ENCODE measurements at places on chromosomes 7 and 10.

- DNase-seq, result peak; percentile 90
Observed at GRCh38 chr7:79876848-79877252, 257.8 kb upstream of the GNAI1 start.

GRCh38 chr7:102926783-102927140 lies 14.0 kb downstream of the LRRC17 start:
- DNase-seq, result no peak

DNA sequence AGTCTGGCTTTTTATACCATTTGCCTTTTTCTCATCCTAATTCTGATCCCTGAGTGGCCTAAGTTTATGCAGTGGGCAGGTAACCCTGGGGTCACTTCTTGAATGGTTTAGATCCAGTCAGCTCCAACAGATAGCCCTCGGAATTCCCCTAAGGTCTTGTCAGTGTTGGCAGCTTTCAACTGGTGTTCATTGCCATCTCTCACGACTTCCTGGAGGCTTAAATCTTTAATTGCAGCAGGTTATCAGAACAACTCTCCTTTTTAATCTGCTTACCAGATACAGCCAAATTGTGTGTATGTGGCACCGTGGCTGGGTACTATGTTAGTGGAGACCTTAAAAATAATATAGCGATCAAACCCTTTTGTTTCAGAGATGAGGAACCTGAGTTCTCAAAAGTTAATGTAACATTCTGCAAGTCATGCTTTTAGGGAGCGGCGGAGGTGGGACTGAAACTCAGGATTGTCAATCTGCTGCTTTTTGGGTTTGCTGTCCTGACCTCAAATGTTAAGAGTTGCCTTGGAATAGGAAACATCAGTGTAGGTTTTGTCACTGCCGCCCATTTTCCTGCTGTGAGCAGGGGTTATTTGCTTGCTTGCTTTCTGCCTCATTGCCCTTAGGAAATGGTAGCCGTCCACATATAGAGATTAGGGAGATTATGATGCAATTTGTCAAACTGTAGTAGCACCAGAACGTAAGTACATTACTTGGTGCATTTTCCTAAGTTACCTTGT lies 818 bp downstream of the DLD start:
- DNase-seq, result no peak

DNA sequence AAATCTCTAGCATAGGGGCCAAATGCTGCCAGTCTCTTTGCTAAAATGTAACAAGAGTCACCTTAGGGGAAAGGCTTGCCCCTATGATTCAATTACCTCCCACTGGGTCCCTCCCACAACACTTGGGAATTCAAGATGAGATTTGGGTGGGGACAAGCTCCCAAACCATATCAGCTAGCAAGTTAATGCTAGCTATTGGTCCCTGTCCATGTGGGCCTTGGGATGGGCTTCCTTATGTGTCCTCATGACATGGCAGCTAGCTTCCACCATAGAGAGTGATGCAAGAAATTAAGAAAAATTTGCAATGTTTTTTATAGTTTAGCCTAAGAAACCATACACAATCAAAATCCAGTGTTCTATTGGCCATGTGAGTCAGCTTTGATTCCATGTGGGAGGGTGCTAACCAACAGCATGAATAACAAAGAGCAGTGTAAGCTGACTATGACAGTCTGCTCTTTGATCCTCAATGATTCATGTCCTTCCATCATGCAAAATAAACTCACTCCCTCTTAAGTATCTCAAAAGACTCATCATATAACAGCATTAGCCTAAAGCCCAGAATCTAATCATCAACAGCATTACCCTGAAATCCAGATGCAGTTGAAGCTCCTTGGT lies 21.7 kb upstream of the ZNF365 start:
- peak; percentile 47 for DNase-seq

DNA sequence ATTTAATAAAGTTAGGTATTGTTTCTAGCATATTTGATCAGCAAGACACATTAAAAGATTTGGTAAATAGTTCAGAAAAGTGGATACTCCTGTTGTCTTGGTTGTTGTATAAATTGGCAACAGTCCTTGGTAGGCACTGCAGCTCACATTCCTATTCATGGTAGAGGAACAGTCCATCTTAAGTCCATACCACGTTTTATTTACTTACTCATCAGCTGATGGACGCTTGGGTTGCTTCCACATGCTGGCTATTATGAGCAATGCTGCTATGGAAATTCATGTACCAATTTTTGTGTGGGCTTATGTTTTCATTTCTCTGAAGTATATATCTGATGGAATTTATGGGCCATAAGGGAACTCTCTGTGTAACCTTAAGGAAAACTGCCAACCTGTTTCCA lies 43.3 kb downstream of the C10orf120 start:
- no peak for DNase-seq

GRCh38 chr10:132264966-132265889 lies 42.5 kb downstream of the STK32C start:
- no peak for DNase-seq

DNA sequence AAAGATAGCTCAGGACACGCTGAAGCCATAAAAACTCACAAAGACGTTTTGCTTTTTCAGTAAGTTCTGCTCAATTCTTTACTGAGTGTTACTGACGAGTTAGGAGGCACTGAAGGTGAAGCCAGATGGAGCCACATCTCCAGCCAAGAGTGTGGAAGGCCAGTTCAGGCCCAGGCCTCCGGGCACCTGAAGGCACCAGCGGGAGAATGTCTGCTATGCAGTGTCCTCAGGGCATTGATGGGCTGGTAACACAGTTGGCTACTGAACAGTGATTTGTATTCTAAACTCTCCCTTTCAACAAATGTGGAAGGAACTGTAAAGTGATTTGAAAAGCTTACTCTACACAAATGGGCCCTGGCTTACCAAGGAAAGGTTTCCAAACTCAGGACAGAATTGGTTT lies 64.8 kb upstream of the SVIL start:
- DNase-seq, result no peak

- no peak for DNase-seq
Observed at GRCh38 chr10:121032460-121032859, 181.3 kb downstream of the WDR11 start.

All from non-pigmented ciliary epithelial cell (primary cell).